ENCODE measurements at places on chromosomes 4 and X.
A peak's percentile ranks its signal among the peaks of the same experiment; 100 is the strongest.

- H3K4me1 ChIP-seq: no peaks in the 10 kb centered on the region
- H3K27me3 ChIP-seq: no peaks in the 10 kb centered on the region
- no peak for DNase-seq
- peak overlapping the region; percentile 64 for H3K4me3 ChIP-seq
- H3K36me3 ChIP-seq: no peaks in the 10 kb centered on the region
- peak overlapping the region; percentile 54 for H3K27ac ChIP-seq
These were observed 1.4 kb downstream of the MID1 start for GRCh38 chrX:10618961-10619360.

GRCh38 chr4:76539979-76540378, 105.0 kb downstream of the SHROOM3 start:
- H3K27ac ChIP-seq: peak overlapping the region; percentile 21
- no peaks in the 10 kb centered on the region for H3K36me3 ChIP-seq
- no peaks in the 10 kb centered on the region for H3K4me1 ChIP-seq
- H3K27me3 ChIP-seq: no peaks in the 10 kb centered on the region
- no peak for DNase-seq

GRCh38 chrX:68345025-68345424, 88.3 kb downstream of the OPHN1 start:
- DNase-seq: no peak
- H3K27ac ChIP-seq: no peak overlapping the region

DNA sequence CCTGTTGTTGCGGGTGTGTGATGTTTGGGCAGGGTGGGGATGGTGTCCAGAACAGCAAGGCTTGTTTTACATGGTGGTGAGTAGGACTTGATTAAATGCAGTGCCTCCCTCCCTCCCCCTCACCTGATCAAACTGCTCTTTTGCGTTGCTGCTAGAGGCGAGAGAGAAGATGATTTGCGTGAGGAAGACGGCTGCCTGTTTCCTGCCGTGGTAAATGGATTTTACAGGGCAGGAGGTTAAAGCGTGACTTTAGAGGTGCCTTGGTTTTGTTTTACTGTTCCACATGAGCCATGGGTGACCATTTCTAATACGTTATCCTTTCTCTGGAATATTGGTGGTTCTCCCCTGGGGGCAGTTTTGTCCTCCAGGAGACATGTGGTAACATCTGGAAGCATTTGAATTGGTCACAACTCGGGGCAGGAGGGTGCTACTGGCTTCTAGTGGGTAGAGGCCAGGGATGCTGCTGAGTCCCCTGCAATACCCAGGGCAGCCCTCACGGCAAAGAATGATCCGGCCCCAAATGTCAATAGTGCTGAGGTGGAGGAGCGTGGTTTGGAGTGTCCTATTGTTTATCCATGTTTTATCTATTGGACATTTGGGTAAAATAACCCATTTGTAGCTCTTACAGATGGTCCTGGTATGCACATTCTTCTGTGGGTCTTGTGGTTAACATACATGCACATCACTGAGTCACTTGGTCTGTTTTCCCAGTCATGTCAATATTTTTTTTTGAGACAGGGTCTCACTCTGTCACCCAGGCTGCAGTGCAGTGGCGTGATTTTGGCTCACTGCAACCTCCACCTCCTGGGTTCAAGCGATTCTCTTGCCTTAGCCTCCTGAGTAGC, 73.7 kb downstream of the SHROOM2 start:
- H3K36me3 ChIP-seq: no peaks in the 10 kb centered on the region
- no peak overlapping the region for H3K4me3 ChIP-seq
- DNase-seq: no peak
- H3K27ac ChIP-seq: no peak overlapping the region

GRCh38 chrX:124540474-124540873, 194.1 kb downstream of the SH2D1A start:
- no peak overlapping the region for H3K4me3 ChIP-seq
- H3K36me3 ChIP-seq: no peaks in the 10 kb centered on the region
- no peak for DNase-seq
- H3K4me1 ChIP-seq: no peaks in the 10 kb centered on the region
- H3K27me3 ChIP-seq: no peaks in the 10 kb centered on the region

DNA sequence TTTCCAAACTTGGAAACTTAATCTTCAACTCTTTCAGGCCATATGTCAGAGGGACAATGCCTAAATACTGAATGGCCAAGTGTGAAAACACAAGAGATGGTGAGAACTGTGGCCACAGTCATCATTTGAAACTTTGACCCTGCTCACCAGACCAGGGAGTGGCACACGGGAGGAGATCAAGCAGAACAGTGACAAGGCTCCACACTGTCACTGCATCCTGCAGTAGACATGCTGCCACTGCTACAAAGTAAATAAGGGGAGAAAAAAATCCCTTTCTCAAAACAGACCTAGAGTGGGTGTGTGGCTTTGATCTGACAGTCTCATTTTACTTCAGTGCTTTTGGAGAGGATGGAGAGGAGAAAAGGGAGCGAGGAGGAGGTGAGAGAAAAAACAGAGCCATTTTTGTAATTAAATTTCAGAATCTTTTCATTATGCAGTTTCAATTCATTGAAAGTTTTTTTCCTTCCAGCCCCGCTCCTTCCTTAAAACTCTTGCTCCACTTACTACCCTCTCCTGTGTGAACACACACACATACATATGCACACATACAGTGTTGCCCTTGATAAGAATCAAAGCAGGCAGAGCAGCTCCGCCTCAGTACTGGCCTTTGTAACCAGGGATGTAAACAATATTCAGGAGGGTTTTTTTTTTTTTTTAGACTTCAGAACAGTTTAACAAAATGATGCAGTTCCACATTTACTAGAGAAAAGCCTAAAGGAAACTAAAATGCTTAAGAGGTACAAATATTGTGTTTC, 34.4 kb downstream of the NEXMIF start:
- H3K36me3 ChIP-seq: no peaks in the 10 kb centered on the region
- no peak overlapping the region for H3K27ac ChIP-seq
- no peak for DNase-seq
- H3K4me3 ChIP-seq: no peak overlapping the region
- H3K4me1 ChIP-seq: no peaks in the 10 kb centered on the region

DNA sequence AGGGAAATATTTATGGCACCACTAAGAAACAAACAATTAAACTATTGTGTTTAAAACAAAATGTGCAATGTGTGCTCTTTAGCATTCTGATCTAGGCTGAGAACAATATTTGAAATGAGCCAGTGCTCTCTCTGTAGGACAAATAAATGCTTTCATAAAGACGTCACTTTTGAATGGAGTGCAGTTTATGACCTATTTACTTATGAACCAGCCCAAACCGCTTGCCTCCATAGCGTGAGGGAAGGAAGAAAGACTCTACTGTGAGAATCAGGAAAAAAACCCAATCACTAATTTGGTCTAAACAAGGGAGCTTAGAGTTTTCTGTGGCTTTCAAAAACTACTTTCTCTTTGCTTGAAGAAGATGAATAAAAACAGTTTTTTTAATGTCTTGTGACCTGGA, 39.4 kb downstream of the SAT1 start:
- no peaks in the 10 kb centered on the region for H3K4me1 ChIP-seq
- no peaks in the 10 kb centered on the region for H3K27me3 ChIP-seq
- DNase-seq: no peak
- H3K27ac ChIP-seq: no peak overlapping the region
